Osteocyte (in vitro differentiated cells): ENCODE measurements at places on chromosomes 7 and 10.

DNA sequence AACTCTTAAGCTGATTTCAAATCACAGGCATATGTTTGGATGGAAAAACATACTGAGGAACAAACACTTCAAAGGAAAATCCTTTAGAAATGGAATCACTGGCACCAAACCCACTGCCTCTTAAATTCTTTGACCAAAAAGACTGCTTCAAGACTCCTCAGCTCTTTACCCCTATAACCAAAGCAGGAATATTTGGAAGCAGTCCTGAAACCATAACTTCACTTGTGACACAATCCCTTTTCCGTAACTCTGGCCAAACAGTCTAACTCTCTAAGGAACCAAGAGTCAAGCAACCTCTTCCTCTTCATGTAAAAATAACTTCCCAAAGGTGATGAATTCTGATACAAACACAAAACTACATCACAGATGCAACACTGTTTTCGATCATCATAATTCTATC is 104.3 kb downstream of the MTERF1 start:
- DNase-seq = no peak

GRCh38 chr7:102890292-102890970 is 22.4 kb upstream of the LRRC17 start:
- no peak for DNase-seq

- DNase-seq = no peak
Observed at GRCh38 chr10:76298329-76298728, 866.9 kb downstream of the LRMDA start.

DNA sequence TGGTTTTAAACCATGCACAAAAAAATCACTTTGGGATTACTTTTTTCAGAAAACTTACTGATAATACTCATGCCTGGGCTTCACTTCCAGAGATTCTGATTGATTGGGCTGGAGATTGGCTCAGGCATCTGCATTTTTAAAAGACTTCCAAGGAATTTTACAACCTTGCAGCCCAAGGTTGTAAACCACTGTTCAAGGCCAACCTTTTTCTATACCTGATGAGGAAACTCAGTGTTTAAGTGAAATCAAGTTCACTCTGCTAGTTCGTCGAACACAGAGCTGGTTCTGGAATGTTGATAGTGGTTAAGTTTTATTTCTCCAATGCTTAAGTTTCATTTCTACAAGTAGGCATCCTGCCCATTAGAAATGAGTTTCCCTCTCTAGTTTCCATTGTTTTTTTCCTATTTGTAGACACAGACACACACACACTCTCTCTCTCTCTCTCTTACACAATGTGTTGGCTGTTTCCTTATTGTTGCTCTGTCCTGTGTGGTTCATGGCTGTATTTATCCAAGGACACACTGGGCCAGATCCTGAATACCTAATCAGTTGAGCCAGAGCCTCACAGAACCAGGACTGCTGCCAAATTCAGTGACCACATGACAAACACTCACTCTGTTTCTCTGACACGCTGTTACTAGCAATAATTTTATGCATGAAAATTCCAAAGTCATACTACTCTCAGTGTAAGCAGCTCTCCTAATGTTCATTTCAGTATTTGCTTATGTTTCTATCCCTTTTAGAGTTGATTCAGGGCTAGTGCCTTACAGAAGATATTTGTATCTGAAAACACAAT is 3.7 kb upstream of the IFIT1B start:
- DNase-seq = no peak

- no peak for DNase-seq
Observed at GRCh38 chr7:152313217-152313616, 122.6 kb downstream of the KMT2C start.

DNA sequence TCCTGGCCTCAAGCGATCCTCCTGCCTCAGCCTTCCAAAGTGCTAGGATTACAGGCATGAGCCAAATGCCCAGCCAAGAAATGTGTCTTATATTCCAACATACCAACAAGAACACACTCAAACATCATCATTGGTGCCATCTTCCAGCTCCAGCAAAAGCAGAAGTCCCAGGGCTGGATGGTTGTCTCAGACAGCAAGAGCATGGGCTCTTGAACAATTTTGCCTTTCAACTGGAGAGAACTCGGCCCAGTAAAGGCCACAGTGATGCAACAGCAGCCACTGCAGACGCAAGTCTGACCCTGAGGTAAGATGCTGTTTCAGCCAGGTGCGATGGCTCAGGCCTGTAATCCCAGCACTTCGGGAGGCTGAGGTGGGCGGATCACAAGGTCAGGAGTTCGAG is 52.8 kb upstream of the NFE2L3 start:
- no peak for DNase-seq

- no peak for DNase-seq
Observed at GRCh38 chr7:29080803-29081202, 65.5 kb downstream of the CPVL start.

GRCh38 chr10:9262770-9263169 is 1208.3 kb downstream of the GATA3 start:
- no peak for DNase-seq

GRCh38 chr10:454860-455259 is 234.6 kb downstream of the DIP2C start:
- no peak for DNase-seq

- DNase-seq = no peak
Observed at GRCh38 chr10:126437635-126438406, 49.5 kb upstream of the ADAM12 start.

- no peak for DNase-seq
Observed at GRCh38 chr10:57979956-57980355, 287.7 kb downstream of the IPMK start.

DNA sequence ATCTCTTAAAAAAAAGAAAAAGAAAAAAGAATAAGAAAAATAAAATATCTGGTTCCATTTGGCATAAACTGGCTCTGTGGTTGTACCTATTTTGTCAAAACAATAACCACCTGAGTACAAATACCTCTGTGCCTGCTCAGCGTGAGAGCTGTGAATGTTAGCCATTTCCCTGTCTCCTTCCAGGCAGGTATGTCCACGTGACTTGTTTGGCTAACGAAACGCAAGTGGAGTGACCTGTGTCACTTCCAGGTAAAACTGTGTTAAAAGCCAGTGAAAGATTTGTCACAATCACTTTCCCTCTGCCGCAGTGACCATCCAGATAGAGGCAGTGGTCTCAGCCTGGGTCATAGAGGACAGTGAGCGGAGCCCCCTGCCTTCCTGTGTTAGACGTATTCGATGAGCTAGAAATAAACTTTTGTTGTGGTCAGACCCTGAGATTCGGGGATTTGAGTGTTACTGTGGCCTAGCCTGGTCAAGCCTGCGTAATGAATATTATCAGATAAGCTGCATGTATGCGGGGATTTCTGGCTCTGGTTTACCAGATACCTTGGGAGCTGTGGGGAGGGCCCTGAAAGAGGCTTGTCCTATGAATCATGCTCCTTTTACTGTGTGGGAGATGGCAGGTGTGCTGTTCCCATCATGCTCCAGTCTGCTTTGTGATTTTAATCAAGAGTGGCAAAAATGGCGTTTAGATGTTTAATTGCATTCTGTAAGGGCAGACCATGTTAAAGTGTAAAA is 3.8 kb downstream of the PTER start:
- DNase-seq = no peak

DNA sequence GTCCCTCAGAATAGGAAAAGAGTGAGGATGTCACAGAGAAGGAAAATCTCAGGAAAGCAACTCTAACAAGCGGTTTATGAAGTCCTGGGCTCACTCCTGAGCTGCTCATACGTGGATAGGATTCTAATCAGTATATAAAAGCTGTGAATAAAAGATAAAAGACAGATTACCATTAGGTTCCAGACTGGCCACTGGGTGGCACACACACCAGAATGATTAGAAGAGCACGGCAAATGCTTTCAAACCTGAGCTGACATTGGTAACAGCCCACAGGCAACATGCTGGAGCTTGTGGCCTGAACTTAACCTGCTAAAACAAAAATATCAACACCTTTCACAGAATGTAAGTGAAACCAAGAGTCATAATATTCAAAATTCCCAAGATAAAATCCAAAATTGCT is 370.8 kb downstream of the GRID1 start:
- peak; percentile 21 for DNase-seq

DNA sequence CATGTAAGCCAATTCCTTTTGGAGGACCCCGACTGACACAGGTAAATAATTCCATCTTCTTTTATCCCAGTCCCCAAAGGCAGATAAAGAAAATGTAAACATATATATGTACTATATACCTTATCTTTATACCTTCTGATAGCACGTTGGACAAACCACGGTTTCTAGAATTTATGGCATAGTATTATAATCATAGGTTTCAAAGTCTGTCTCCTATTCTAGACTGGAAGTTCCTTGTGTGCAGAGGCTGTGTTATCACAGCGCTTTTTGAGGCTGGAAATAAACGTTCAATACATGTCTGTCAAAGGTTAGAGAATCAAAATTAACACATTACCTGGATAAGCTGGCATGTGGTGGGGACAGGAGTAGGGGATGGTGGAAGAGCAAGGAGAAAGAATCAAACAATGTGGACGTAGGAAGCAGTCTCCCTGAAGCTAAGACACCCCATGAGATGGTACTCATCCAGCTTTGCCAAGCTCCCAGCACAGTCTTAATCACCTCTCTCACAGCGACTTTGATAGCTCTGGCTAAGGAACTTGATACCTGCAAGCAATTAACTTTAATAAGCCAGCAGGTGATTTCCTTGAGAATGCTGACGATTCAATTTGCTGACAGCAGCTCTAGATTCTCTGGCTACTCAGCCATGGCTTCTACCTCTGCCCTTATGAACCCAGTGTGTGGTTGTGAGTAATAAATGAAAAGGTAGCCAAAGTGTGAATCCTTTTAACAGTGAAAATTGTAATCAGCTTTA is 208.4 kb upstream of the LRRTM3 start:
- no peak for DNase-seq

DNA sequence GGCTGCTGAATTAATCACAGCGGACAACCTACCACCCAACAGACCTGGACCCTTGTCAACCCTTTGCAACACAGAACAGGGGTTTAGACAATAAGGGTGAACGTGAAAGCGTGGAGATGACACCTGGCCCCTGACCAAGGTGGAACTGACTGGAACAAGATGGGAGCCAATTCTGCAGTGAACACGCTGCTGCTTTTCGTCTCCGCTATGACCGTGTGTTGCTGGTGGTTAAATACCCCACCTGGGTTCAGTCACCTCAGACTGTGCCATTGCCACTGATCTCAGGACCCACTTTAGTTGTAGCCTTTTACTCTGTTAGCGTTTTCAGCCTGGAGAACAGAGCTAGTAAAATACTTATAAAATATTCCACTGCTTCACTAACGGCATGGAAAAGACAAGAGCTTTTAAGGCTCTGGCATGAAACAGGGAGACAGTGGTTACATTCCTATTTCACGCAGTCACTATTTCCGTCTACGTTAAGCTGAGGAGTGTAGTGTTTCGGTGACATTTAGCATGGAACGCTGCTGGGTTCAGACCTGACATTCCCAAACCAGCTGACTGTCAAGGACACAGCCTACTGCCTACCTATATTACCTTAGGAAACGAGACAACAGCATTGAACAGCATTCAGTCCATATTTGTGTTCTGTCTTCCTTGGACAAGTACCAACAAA is 119.5 kb upstream of the PRSS1 start:
- DNase-seq = no peak

DNA sequence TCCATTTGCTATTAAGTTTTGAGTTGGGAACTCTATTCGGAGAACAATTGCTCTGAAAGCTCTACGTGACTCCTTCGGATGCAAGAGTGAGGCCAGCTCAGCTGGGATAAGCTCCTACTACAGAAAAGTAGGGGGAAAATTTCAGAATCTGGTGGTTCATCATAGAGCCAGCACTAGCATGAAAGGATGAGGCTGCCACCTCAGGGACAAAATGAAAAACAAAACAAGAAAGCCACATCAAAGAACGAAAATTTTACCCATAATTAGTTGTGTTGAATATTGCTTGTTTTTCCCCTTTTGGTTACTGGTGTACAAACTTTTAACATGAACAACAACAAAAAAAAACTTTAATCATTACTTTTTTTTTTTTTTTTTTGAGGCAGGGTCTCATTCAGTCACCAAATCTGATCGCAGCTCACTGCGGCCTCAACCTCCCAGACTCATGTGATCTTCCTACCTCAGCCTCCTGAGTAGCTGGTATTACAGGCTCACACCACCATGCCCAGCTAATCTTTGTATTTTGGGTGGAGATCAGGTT is 39.7 kb upstream of the NFE2L3 start:
- DNase-seq = no peak

GRCh38 chr7:6558837-6559236 is 7.6 kb upstream of the GRID2IP start:
- DNase-seq = no peak

DNA sequence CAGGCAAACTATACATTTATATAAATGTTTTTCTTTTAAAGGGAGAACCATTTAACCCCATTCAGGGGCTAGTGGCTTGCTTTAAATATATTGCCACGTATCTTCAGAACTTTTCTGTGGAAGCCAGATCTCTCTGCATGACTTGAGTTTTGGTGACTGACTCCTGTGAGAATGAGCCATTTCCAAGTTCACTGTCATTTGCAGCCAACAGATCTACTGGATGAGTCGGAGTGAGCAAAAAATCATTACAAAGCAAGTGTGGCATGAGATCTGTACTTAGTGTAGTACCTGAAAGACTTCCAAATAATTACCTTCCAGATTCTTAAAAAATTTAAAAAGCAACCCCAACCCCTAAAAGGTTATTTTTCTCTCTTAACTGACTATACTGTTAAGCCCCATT is 45.6 kb downstream of the PDSS1 start:
- DNase-seq = no peak

DNA sequence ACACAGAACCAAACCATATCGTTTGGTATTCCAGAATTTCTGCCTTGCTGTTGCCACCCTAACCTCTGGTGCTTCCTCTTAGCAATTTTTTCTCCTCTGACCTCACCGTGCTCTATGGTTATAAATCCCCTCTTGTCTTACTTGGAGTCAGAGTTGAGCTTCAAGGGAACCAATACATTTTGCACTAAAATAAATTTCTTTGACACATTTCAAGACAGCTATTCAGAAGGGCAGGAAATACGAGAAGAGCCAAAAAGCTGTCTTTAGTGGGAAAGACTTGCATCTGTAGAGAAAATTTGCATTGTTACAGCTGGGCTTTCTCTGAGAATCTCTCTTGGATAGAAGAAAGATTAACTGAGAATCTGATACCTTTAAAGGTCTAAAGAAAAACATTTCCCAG is 14.5 kb upstream of the AKR1C2 start:
- DNase-seq = no peak

DNA sequence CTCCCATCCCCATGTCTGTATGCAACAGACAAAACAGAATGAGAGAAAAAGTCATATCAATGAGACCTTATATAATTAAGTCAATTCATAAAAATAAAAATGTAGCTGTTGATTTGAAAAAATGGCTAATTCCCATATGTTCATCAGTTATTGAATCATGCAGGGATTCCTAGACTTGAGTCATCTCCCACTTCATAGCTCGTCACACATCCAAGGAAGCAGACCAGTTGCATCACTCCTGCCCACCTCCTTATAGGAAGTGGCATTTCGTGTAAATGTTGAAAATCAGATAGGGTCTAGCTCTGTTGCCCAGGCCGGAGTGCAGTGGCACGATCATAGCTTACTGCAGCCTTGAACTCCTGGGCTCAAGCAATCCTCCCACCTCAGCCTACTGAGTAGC is 56.1 kb upstream of the SH2B2 start:
- no peak for DNase-seq
